COR-L47 (cell line): ENCODE measurements at places on chromosomes 11 and 22.
A peak's percentile ranks its signal among the peaks of the same experiment; 100 is the strongest.

DNA sequence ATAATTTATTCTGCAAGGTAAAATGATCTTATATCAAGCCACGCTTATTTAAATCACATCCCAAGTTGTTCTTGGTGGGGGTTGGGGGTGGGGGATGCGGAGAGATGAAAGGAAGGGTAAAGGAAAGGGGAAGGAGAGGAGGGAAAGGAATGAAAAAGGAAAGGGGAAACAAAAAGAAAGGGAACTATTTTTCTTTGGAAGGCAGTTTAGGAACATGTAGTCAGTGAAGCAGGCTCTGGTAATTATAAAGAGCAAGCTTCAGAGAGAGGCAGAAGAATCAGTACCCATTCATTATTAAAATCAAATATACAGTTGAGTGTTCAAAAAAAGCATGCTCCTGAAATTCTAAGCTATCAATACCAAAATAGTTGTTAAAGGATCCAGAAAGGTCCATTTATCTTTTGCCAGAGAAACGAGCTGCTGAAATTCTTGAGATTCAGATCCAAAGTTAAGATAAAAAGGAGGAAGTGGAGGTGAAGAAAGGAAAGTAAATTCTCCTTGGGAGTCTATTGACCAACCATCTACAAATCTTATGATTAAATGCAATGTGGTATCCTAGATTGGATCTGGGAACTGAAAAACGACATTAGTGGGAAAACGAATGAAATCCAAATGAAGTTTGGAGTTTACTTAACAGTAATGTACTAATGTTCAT is 107.4 kb downstream of the SGSM3 start:
- DNase-seq, result no peak

DNA sequence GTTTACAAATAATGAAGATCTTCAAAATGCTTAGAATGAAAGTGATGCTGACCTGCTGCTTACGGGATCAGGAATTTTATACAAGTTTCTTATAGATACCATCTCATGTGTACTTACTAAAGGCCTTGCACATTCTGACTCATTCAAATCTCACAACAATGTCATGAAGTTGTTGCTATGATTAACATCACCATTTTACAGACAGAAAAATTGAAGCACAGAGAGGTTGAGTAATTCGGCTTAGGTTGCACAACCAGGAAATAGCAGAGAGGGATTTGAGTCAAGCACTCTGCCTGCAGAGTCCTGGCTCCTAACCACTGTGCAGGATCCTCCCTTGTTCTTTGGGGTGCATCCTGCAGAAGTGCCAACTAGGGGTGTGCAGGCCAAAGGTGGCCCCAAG is 471.9 kb downstream of the MIAT start:
- DNase-seq, result no peak

DNA sequence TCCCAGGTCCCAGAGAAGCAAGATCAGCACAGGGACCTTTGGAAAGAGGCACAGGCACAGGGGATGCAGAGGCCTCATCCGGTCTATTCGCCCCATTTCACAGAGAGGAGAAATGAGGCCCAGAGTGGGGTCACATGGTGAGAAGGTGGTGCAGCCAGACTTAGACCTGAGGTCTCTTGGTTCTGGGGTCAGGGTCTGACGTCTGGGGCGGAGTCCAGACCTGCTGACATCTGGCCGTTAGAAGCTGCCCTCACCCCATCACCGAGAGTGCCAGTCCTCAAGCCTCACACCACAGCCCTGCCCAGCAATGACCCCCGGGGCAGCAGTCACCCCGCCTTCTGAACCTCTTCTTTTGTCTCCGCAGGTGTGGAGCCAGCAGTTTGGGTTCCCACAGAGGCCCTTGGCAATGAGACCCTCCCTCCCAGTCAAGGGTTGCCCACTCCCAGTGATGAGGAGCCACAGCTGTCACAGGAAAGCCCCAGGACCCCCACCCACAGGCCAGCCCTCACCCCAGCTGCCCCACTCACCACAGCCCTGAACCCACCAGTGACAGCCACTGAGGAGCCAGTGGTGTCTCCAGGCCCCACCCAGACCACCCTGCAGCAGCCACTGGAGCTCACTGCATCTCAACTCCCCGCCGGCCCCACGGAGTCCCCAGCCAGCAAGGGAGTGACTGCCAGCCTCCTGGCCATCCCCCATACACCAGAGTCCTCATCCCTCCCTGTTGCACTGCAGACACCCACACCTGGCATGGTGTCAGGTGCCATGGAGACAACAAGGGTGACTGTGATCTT is 62.4 kb downstream of the OTOG start:
- no peak for DNase-seq

- no peak for DNase-seq
Observed at GRCh38 chr22:24440718-24441405, 13.5 kb downstream of the ADORA2A start.

DNA sequence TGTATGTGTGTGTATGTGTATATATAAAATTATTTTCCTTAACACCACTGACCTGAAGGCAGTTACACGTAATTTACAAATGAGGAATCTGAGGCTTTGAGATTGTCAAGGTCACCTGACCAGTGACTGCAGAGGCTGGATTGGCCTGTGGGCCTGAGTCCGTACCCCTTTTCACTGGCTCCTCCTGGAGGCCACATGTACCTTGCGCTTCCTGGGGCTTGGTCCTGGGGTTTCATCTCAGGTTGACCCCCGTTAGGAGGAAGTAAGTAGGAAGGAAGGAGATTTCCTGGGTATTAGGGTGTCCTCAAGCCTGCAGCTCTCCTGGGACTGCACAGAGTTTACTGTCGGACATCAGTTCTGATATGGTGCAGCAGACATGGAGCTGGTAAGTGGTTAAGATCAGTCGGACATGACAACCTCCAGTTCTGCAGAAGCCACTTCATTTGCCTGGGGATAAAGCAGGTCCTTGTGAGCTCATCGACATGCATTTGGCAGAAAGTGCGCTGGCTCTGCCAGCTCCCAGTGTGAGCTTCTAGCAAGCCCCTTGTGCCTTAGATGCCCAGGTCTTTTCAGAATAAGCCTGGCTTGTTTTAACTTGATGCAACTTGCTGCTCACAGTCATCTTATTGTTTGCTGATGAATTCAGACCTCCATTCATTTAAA is 36.6 kb downstream of the ST3GAL4 start:
- DNase-seq, result no peak

GRCh38 chr11:33747979-33748378 is 11.8 kb upstream of the CD59 start:
- DNase-seq, result no peak

DNA sequence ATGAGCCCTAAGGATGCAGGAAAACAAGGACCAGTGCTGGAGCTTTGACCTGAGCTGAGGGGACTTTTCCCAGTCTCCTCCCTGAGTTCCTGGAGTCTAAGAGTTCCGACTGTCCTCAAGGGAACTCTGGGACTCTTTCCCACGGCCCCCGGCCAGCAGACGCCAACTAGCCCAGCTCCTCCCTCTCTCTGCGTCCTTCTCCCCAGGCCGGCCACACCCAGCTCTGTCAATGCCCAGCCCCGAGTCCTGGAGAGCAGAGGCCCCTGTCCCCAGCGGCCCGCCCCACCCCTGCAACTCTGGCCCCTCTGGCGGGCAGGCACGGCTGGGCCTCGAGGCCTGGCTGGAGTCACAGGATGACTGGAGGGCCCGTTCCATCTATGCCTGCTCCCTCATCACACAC is 29.8 kb downstream of the NECTIN1 start:
- DNase-seq, result no peak

- DNase-seq, result no peak
Observed at GRCh38 chr11:73787051-73787642, 527 bp upstream of the MRPL48 start.

DNA sequence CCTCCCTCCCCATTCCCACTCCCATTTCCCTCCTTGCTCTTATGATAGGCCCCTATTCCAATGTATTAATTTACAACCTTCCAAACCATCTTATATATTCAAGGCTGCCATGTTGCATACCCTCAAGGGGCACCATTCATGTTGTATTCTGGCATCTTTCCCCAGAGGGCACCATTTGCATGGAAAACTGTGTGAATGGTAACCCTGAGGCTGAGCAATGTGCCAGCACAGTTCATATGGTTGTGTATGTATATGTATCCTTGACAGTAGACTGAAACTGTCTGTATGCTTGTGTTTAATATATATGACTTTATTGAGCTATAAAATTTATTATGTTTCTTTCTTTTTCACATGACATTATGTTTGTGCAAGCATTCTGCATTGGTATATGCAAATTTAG is 7.3 kb downstream of the RASSF10 start:
- no peak for DNase-seq

- no peak for DNase-seq
Observed at GRCh38 chr11:126169291-126169690, 42.2 kb downstream of the RPUSD4 start.

- no peak for DNase-seq
Observed at GRCh38 chr11:130545449-130546072, 97.1 kb downstream of the ADAMTS15 start.

DNA sequence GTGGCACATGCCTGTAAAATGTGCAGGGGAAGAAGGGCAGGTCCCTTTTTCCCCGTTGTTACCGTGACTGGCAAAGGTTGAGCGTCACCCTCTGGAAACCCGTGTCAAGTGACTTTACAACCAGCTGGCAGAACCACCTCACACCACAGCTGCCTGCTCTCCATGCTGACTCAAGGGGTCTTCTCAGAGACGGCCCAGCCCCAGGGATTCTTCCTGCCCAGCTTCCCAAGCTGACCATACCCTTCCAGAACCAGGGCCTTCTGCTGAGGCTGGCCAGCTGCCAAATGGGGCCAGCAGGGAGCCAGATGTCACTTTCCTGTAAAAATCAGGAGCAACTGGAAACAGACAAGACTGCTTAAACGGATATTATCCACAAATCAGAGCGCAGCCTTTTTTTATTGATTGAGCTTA is 6.3 kb downstream of the PC start:
- DNase-seq, result peak; percentile 62

DNA sequence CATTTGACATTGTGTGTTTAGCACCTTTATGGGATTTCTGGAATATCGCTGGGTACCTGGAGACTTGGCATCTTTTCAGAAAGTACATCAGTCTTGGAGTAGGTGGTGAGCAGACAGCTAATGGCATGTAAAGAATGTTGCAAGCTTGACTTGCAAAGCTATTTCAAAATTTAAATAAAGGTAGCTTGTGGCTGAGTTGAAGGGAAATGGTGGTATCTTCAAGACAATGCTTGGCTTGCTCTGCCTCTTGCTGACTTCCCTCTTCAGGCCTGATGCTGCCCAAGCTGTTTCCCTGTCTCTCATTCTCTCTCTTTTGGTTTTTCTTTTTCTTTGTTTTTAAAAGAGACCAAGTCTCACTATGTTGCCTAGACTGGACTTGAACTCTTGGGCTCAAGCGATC is 13.2 kb downstream of the ZNRF3 start:
- no peak for DNase-seq

- DNase-seq, result no peak
Observed at GRCh38 chr11:34682825-34683224, 61.9 kb downstream of the EHF start.

DNA sequence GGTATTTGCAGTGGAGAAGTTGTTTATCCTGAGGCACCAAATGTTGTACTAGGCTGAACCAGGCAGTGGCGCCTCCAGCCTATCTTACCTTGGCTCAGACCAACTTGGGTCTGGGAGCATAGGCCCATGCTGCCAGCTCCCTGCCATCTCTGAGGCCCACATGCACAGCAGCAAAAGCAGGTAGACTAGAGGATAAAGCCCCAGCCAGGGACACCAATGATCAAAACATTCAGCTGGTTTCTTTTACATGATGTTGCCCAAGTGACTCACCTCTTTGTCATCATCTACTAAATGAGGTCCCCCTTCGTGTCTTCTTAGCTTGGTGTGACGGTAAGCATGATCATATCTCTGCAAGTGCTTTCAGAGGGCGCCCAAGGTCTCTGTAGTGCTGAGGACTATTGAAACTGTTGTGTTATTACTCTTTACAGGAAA is 112.1 kb upstream of the DRD2 start:
- no peak for DNase-seq

DNA sequence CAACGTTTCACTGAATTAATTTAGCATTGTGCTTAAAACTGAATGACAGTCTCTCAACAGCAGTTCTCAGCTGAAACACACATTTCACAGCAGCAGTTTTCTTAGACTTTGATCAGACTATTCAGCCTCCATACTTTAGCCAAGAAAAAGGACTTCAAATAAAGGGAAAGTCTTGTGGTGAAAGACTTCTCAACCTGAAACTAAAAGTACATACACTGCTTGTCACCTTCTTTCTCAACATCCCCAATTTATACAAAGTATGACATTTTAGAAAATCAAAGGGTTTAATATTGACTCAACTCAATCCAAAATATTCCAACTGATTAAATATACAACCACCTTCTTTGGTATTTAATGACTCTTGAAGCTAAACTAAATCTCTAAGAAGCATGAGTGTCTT is 419.0 kb downstream of the LRRC4C start:
- no peak for DNase-seq

GRCh38 chr22:32411402-32411801 is 645 bp downstream of the RTCB start:
- no peak for DNase-seq

DNA sequence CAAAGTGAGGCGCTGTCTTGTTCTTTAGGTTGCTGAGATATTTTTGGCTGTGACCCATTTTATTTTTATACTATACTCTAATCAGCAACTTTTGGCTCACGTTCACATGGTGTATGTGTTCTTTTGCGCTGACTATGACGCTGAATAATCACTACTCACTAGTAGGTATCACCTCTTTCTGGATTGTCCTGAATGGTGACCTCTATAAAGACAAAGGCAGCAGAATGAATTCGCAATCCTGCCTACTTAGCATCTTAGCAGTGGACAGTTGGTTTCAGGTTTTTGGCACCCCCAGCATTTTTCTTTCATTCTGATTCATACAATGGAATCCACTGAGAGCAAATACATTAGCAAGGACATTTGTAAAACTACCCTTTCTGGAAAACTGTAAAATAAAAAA is 351.3 kb downstream of the JRKL start:
- no peak for DNase-seq

GRCh38 chr22:48885919-48886305 is 941.8 kb downstream of the BRD1 start:
- no peak for DNase-seq

DNA sequence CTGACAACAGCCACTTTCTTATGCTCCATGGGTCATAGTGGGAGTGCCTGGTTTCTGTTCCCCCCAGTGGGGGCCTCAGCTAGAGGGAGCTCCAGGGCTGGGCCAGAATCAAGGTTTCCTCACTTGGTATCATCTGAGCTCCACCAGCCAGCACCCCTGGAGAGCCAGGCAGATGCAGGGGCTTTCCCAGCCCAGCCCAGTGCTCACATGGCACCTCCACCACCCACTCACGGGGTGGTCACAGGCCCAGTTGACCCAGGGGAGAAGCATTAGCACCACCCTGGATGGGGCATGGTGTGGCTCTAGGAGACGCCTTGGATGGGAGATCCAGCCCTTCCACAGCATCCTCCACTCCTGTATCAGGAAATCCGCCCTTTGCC is 24.1 kb upstream of the WNT7B start:
- DNase-seq, result peak; percentile 77
